Renal pelvis (tissue), 12 donors: ENCODE measurements at places on chromosomes 6 and 20. TPM values are rescaled to one million over a fixed set of nuclear protein-coding genes. Genes with fewer than 3 reads are reported as not detected.

The ZNF184 gene
- 18.1 TPM for polyA plus RNA-seq

The TTI1 gene
- polyA plus RNA-seq = 35.5 TPM

The OR12D3 gene
- polyA plus RNA-seq = not detected

The SLC16A10 gene
- 31.0 TPM for polyA plus RNA-seq

DNA sequence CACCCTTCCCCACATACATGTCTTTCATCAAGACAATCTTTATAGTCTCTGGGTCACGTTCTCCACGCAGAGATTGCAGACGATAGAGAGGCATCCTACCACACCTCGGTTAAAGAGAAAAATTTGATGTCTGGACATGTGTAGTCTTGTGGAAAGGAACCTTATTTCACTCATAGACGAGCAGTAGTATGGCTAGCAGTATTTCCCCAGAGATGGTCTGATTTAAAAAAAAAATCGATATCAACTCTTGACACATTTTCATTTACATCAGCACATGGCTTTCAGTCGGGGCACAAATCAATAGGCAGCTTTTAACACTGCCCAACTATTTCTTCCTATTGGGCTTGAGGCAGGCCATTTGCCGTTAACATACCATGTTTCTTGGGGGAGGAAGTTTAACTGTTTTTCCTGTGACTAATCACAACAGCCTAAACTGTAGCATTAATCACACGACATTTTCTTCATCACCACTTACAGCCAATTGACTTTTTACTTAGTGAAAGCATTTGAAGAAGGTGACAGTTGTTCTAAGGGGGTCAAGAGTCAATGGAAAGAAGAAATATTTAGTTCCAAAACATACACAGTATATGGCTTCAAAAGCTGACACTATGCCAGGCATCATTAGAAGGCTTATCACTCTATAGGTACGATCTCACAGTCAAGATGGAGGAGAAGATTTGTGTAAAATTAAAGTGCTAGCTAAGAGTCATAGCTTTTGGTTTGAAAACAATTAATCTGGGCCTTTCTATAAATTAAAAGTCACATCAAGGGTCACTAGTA is 129.5 kb upstream of the HDAC2 start:
- DNase-seq = no peak

GRCh38 chr20:36881888-36882287 is 6.0 kb downstream of the TLDC2 start:
- DNase-seq = no peak

GRCh38 chr6:7818257-7819214 is 92.1 kb downstream of the TXNDC5 start:
- DNase-seq = no peak

- DNase-seq = no peak
Observed at GRCh38 chr6:89501222-89501621, 68.3 kb downstream of the ANKRD6 start.

DNA sequence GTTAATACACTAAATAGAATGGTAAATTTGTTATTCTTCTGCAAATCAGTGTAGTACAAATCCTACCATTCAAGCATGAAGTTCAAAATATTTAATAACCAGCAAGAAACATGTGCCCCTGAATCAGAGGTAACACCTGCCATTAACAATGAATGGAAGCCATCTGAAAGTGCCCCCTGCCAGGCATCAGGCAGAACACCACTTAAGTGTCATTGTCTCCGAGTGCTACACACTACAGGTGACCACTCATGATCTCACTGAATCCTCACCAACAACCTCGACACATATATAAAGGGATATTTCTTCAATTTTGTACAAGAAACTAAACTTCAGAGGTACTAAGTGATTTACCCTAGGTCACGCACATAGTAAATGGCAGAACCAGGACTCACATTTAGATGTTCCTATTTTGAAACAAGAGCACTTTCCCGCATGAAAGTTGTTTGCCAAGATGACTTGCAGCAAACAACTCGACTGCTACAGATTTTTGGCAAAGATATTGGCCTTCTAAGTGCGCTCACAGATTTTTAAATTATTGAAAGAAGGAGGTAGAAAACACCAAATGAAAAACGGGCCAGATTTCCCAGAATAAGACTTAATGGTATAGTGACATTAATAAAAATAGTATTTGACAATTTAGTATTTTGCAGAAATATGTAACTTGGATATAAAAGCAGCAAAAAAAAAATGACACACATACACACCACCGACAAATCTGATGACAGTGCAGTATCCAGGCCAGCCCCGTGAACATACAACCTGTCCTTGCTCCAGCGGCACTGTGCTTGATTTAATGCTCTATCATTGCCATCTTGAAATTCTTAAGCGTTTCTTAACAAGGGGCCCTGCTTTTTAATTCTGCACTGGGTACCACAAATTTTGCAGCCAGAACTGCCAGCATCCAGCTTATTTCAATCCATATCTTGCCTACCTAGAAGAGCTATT is 274.5 kb downstream of the ALDH8A1 start:
- DNase-seq = no peak

DNA sequence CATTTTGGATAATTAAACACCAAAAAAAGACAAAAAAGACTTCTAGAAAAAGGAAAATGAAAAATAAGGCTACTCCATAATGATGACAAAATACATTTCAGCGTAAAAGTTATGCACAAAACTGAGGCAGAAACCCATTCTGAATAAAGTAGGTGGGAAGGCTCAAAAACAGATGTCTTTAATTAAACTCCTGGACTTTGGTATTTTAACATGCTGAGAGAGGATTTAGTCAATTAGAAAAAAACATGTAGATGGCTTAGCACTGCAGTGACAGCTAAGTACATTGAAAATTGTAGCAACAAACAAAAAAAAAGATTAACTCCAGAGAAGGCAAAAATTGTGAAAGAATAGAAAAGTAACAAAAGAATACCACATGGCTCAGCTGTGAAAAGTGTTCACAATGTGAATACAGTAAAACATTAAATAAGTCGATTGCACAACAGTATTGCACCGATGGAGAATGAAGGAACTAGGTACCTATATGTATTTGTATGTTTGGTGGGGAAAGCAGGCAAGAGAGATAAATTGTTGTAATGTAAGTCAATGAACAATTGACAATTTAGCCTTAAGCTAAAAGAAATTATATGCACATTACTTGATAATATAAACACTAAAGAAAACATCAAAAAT is 59.5 kb downstream of the TBC1D32 start:
- no peak for DNase-seq

DNA sequence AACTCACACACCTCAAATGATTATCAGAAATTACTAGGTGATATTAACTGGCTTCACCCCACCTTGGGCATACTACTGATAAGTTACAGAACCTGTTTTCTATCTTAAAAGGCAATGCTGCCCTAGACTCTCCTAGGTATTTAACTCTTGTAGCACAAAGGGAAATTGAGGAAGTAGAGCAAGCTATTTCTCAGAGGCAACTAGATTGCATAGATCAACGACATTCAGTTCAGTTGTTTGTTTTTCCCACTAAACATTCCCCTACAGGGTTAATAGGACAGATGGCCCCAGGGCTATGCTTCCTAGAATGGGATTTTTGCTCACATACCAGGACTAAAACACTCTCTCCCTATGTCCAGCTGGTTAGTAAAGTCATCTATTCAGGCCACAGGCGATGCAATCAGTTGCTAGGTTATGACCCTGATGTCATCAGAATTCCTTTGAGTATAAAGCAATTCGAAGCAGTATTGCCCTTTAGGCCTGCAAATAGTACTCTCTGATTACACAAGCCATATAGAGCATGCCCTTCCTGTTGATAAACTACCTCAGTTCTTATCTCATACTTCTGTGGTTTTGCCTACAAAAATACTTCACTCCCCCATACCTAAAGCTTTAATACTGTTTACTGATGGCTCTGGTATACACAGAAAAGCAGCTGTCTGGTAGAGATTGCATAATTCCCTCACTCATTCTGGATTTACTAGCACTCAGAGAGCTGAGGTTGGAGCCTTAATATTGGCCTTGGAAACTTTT is 67.4 kb upstream of the ASCC3 start:
- DNase-seq = no peak

DNA sequence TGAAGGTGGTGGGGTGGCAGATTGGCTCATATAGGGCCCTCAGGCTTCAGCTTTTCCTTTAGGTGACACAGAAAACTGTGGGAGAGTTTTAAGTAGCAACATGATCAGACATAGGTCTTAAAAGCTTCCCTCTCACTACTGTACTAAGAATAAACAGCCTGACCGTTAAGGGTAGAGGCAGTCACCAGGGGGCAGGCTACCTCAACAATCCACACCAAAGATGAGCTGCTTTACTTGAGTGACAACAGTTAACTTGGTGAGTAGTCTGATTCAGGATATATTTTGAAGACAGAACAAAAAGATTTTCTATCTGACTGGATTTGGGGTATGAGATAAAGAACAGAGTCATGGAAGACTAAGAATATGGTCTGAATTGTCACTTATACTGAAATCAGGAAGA is 193.1 kb upstream of the SHLD1 start:
- DNase-seq = no peak

GRCh38 chr6:18262702-18263417 is 1.5 kb downstream of the DEK start:
- no peak for DNase-seq

- no peak for DNase-seq
Observed at GRCh38 chr6:15039136-15039535, 206.7 kb upstream of the JARID2 start.

DNA sequence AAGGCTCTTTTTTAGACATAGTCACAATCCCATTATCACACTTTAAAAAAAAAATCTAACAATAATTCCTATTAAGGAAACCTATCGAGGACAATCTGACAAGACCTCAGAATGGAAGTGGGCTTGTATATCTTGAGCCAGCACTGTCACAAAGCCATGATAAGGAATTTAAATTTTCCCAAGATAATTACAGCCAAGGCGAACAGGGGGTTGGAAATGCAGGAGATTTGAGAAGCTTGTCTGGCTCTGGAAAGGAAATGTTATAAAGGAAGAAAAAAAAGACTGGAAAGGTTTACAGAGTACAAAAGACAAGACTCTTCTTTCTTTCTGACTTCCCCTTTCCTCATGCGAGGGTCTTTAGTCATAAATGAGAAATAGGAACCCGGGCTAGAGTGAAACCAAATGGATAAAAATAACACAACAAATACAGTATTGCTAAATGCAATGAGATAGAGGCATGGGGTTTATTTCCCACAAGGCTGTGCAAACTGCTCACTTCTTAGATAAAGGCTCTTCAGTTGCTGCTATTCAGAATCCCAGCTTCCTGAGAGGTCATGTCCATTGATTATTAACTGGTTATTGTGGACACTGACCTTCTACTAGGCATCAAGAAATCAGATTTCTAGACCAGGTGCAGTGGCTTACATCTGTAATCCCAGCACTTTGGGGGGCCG is 13.4 kb upstream of the GHRH start:
- no peak for DNase-seq

GRCh38 chr6:87366072-87366827 is 21.6 kb downstream of the C6orf163 start:
- DNase-seq = no peak

GRCh38 chr20:43751167-43752050 is 24.6 kb upstream of the GTSF1L start:
- no peak for DNase-seq
